Ovary (tissue), 10 donors: ENCODE measurements at places on chromosomes 3 and 15. TPM values are rescaled to one million over a fixed set of nuclear protein-coding genes. Genes with fewer than 3 reads are reported as not detected.

DNA sequence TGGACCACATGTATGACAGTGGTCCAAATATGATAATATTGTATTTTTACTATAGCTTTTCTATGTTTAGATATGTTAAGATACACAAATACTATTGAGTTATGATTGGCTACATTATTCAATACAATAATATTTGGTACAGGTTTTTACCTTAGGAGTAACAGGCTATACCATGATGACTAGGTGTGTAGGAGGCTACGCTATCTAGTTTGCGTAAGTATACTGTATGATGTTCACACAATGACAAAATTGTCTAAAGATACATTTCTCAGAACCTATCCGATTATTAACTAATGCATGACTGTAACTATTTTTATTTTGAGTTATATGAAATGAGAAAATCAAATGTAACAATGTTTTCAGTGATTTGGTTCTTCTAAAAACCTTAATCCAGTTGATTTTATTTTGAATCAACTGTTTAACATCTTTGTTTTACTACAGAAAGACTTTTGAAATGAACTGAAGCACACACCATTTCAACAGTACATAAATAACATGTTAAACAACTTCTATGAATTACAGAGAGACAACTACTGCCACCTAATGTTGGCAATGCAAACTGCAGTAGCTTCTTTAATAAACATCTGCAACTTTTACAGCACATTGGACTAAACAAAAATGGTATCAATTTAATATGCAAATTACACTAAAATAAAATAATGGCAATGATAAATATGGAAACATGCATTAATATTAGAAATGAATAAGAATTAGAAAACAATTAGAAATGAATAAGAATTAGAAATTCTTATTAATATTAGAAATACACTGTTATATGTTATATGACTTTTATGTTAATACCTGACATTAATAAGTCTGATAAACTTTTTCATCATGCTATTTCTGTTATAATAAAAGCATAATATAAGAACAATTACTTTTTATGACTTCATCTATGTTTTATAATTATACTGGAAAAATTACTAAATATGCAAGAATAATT lies 255.7 kb downstream of the MBNL1 start:
- no peak for DNase-seq

GRCh38 chr3:15051531-15051930 lies 13.6 kb downstream of the MRPS25 start:
- DNase-seq, result no peak

DNA sequence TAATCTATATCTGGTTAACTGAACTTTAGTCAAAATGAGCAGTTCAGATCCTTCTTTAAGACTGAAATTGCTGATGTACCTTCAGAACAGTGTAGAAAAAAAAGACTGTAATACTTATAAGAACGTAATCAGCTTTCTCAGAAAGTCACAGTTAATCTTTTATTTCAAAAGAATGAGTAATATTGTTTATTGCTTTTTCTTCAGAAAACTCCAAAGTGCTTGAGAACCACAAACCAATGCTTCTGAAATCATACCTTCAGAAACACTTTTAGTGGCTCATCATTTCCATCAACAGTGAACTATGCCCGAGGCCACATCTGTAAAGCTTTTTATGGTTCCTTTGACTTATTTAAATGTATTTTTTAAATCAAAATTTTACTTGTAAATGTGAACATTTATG lies 33.3 kb upstream of the CLASP2 start:
- DNase-seq, result no peak

- DNase-seq, result no peak
Observed at GRCh38 chr3:50345586-50346234, at the start of gene ZMYND10. TSS of gene ZMYND10 (minus strand) at chr3:50345732. CDS start at chr3:50345579, 153 bp downstream.

DNA sequence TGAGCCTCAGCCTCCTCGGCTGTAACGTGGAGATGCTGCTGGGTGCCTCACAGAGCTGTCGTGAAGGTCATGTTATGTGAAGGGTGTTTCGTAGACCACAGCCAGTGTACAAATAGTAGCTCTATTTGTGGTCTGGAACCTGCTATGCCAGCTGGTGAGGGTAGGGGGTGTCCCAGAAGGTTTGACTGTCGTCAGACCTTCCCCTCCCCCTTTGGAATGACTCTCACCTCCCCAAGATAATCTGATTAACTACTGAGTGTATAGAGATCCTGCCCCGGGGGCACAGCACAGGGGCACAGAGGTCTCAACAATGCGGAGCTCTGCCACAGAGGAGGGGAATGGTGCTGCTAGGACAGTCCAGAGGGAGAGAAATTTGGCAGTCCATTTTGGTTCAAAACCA lies 20.5 kb downstream of the FGD5 start:
- DNase-seq, result no peak

DNA sequence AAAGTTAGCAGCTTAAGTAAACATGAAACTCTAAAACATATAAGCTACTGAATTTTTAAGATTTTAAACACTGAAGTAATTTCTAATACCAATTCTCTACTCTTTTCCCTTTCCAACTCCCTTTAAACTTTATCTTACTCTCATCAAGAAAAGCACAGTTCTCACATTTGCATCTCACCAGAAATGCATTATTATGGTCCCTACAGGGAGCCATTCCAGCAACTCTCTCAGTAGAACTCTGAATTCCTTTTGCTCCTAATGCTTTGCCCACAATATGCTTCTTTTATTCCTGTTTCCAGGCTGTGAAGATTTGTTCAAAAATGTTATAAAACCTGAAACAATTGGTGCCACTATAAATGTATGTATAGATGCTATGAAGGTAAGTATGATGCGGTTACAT lies 83.4 kb downstream of the TFDP2 start:
- DNase-seq, result no peak

DNA sequence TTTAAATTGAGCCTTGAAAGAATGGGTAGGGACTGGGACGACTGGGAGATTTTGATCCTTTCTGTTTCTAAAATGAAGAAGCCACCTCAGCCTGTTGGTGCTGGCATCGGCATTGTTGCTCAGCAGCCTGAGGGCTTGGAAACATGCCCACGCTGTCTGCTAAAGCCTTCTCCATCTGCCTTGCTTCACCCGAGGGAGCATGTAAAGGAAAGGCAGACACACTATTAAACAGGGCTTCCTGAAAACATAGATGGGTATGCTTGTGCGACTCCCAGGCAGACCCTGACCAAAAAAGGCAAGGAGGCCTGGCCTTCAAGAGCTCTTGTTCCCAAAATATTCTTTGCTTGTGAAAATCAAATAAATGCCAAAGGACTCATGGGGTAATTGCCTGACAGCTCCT lies 84.2 kb upstream of the SLC4A7 start:
- DNase-seq, result peak; percentile 41

GRCh38 chr3:100209948-100210771 lies 50.6 kb upstream of the TBC1D23 start:
- no peak for DNase-seq

DNA sequence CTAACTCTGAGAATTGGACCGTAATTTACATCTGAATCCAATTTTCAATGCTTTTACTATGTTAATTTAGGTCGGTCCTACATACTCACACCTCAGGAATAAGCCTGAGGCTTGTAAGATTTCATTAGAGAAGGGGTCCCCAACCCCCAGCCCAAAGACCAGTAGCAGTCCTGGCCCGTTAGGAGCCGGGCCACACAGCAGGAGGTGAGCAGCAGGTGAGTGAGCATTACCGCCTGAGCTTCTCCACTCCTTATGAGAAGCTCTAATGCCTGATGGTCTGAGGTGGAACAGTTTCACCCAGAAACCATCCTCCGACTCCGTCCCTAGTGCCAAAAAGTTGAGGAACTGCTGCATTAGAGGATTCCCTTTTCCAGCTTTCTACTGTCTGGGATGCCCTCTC lies 757.3 kb downstream of the SI start:
- DNase-seq, result no peak

- DNase-seq, result no peak
Observed at GRCh38 chr3:186886202-186886981, 43.9 kb downstream of the ADIPOQ start.

The CIDEC gene
- 0.23 TPM for total RNA-seq

The CPNE4 gene
- not detected for total RNA-seq

The DZIP1L gene
- total RNA-seq, result 22.2 TPM
